ENCODE measurements at places on chromosomes 7 and 10. TPM values are rescaled to one million over a fixed set of nuclear protein-coding genes. Genes with fewer than 3 reads are reported as not detected.

C1QL3 gene
- not detected for total RNA-seq

ANK3 gene
- 48.9 TPM for total RNA-seq

WBP1L gene
- total RNA-seq: 49.0 TPM

SYCE1 gene
- total RNA-seq: not detected

SEC31B gene
- 1.4 TPM for total RNA-seq

TAF6 gene
- total RNA-seq: 25.1 TPM

AP4M1 gene
- 19.6 TPM for total RNA-seq

ABCA13 gene
- under 0.01 TPM for total RNA-seq

PALD1 gene
- total RNA-seq: 1.1 TPM

FLNC gene
- total RNA-seq: 153 TPM

HOXA13 gene
- not detected for total RNA-seq

NRP1 gene
- 185 TPM for total RNA-seq

VENTX gene
- total RNA-seq: not detected

ACTL6B gene
- not detected for total RNA-seq

SLC18A3 gene
- under 0.01 TPM for total RNA-seq

CNTNAP2 gene
- not detected for total RNA-seq

SKIDA1 gene
- 0.53 TPM for total RNA-seq

AFAP1L2 gene
- total RNA-seq: 0.47 TPM

FAM24B gene
- total RNA-seq: 3.8 TPM

TMEM178B gene
- total RNA-seq: 0.08 TPM

ICA1 gene
- 0.23 TPM for total RNA-seq

NPY4R gene
- 0.15 TPM for total RNA-seq

TMUB1 gene
- total RNA-seq: 7.8 TPM

OR2A12 gene
- total RNA-seq: not detected

SPDYE18 gene
- total RNA-seq: 0.08 TPM

CALHM1 gene
- not detected for total RNA-seq

COL17A1 gene
- total RNA-seq: 0.23 TPM

INMT gene
- total RNA-seq: 104 TPM

GPR26 gene
- total RNA-seq: not detected

DHTKD1 gene
- total RNA-seq: 19.9 TPM

NUDT13 gene
- 0.75 TPM for total RNA-seq

KNDC1 gene
- 1.6 TPM for total RNA-seq

NANOS1 gene
- 0.12 TPM for total RNA-seq

UPK3BL2 gene
- total RNA-seq: 2.2 TPM

FFAR4 gene
- total RNA-seq: not detected

CLCN1 gene
- not detected for total RNA-seq

CCL24 gene
- total RNA-seq: not detected

NOS3 gene
- 0.53 TPM for total RNA-seq

KLLN gene
- 0.12 TPM for total RNA-seq

PKD2L1 gene
- total RNA-seq: not detected

KCNIP2 gene
- 1.1 TPM for total RNA-seq

HEPACAM2 gene
- under 0.01 TPM for total RNA-seq

ENKUR gene
- 0.23 TPM for total RNA-seq

PODXL gene
- 2.6 TPM for total RNA-seq

CPA5 gene
- total RNA-seq: 0.12 TPM

ADRB1 gene
- total RNA-seq: not detected

UBE2D4 gene
- total RNA-seq: 12.1 TPM

UFSP1 gene
- total RNA-seq: 1.2 TPM

NEURL1 gene
- under 0.01 TPM for total RNA-seq

WEE2 gene
- not detected for total RNA-seq
